Stimulated activated CD4-positive, alpha-beta T cell treated with anti-CD3 and anti-CD28 coated beads, Interleukin-1b, Interleukin-23, amount 100 ng/mL, for 1 hour (primary cell): ENCODE measurements at places on chromosomes 5 and 9.

DNA sequence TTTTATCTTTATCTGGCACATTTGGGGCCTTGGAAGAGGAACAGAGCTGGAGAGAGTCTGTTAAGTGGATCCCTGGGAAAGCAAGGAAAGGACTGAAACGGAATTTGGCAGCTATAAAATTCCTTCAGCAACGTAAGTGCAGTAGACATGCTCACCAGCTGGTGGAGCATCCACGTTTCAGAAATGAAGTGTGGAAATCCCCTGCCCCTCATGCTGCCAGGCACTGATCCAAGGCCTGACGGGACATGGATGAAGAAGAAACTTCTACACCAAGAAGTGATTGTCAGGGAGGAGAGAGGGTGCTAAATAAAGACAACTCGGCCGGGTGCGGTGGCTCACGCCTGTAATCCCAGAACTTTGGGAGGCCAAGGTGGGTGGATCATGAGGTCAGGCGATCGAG, 209.3 kb downstream of the ROR2 start:
- DNase-seq, result no peak

DNA sequence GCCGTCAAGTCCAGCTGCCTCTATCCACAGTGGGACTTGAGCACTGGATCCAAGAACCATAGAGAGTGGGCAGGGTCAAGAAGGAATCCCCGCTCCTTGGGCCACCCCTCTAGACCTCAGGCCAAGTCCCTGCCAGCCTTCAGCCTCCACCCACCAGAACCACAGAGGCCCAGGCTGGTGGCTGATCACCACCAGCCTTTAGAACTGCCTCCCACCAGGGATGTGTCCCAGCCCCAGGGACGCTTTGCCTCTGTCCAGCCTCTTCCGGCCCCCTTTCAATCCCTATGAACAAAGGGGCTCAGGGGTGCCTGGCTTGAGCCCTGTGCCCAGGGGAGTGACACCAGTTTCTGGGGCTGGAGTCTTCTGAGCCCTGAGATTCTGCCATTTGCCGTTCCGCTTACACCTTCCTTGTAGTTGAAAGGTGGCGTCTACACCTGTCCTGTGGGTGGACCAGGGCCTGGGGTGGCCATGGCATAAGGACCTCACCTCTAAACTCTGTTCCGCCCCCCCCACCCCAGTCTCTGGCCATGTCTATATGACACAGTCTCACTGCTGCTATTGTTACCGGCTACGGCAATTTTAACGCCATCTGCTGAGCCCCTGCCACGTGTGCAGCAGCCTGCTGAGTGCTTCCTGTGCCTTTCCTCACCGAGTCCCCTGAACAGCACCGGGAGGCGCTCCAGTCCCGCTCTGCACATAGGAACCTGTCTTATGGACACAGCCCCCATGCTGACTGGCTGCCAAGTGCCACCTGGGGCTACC, 35.7 kb upstream of the ORM1 start:
- no peak for DNase-seq

DNA sequence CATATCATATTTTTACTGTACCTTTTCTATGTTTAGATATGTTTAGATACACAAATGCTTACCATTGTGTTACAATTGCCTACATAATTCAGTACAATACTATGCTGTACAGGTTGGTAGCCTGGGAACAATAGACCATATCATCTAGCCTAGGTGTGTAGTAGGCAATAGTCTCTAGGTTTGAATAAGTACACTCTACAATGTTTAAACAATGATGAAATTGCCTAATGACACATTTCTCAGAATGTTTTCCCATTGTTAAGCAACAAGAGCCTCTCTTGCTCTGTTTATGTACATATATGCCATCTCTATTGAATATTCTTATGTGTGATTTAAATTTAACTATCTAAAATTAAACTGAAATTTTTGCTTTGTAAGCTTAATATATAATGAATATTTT, 209.6 kb upstream of the ST8SIA4 start:
- no peak for DNase-seq

GRCh38 chr5:110510146-110510545, 216.3 kb downstream of the TMEM232 start:
- DNase-seq, result no peak

- no peak for DNase-seq
Observed at GRCh38 chr5:36054647-36055046, 12.0 kb downstream of the UGT3A2 start.

DNA sequence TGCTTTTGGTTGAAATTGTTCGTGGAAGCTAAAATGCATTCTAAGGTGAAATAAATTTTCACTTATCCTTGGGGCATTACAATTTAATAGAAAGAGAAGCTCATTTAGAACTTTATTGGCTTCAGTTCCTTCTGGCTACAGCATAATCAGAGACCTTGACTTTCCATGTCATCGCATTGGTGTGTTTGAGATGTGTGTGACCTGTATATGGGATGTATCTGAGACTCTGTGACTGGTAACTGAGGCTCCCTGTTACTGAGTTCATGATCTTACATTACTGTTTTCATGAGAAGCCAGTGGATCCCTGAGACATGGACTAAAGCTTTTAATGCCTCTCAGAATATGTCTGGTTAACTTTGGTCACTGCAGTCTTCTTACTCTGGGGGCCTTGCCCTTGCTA, 32.5 kb downstream of the SH3GL2 start:
- no peak for DNase-seq

GRCh38 chr9:137461663-137462395, 2.7 kb upstream of the NSMF start:
- DNase-seq, result peak; percentile 31

DNA sequence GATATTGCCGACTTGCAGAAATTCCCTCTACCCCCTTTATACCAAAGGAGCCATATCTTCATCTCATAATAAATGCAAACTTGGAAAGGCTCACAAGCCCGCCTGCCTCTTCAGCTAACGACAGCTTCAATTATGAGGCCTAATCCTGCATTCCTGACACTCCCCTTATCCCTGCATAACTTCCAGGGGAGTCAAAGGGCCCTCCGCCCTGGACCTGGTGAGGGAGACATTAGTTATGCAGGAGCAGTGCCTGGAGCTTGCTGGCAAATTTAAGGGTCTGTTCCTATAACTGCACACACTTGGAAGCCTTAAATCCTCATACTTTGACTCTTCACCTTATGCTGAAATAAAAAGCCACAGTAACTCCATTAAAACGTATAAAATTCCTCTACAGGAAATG, 617.9 kb downstream of the BNC2 start:
- DNase-seq, result no peak

DNA sequence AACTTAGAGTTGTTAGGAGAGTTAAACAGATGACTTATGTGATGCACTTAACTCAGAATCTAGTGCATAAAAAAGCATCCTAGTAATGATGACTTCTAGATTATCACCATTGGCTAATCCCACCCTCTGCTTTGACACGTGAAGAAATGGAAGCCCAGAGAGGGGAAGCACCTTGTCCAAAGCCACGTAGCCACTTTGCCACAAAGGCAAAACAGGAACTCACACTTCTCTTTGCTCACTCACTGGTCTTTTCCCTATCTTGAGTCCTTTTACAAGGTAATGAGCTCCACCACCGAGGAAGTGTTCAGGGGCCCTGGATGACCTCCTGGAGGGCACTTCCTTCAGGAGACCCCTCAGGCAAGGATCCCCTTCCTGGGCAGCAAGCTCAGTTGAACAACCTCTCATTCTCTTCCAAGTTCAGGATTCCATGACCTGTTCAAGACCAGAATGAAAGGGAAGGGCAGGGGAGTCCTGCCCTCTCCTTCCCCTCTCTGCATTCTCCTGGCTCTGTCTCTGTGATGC, 89.7 kb downstream of the HRH2 start:
- no peak for DNase-seq

GRCh38 chr9:37769306-37769705, 15.6 kb downstream of the EXOSC3 start:
- no peak for DNase-seq

DNA sequence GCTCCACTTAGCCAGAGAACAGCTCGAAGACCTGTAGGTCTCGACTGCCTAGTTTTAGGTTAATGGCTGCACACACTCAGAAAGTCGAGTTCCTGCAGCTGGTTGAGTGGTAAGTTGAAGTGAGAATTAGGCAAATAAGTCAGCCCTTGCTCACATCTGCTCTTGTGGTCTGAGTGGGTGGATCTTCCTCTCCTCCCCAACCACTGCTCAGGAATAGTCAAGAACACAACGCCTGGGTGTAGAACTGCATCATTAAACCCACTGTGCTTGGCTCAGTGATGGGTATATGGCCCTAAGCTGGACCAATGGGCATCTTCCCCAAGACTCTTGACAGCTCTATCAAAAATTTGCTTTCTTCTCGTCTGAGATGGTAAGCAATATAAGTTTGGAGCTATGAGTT, 20.9 kb upstream of the ADAM19 start:
- DNase-seq, result no peak

DNA sequence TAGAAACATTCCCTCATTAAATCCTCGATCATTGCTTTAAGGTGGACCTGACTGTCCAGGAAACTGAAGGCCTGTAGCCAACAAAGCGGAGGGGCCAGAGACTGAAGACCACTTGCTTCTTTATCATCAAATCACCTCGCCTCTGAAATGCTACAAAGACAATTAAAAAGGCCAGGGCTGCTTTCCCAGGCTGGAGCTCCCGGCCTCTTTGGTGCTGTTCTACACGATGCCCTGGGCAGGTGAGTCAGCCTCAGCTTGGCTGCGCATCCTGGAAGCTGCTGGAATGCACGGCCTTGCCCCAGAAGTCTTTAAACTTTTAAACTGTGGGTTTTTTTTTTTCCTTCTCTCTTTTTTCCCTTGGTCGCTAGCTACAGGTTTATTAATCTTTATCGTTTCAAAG, 46.5 kb downstream of the SH3PXD2B start:
- no peak for DNase-seq

GRCh38 chr9:34994900-34995669, 5.5 kb downstream of the DNAJB5 start:
- no peak for DNase-seq

GRCh38 chr5:133274597-133274935, 222.8 kb downstream of the HSPA4 start:
- DNase-seq, result no peak

DNA sequence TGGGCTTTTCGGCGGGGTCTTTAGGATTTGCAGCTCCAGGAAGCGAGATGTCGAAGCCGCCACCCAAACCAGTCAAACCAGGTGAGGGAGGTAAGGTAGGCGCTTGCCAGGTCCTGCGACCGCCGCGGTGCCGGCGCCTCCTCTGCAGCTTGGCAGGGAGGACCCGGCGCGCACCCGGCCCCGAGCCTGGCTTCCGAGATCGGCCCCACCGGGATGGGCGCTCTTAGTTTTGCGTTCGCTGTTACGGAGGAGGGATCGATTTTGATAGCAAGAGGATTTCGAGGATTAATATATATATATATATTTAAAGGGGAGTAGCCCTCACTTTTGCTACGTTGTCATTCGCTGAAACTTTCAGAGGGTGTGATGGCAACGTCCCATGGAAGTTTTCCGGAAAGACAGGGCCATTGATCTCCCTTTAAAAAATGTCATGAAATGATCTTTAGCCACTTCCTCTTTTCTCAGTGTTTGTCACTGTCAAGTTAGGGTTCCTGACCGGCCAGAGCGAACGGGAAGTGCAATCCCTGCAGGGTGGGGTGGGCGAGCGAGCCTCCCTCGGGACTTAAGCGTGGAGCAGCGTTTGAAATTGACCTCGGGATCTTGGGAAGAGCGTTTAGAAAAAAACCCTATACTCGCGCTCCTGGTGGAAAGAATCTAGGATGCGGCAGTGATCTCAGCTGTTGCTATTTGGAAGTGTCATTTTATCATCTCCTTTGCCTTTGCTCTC, 495 bp downstream of the OSTF1 start:
- no peak for DNase-seq

- DNase-seq, result no peak
Observed at GRCh38 chr9:135857843-135858242, 49.5 kb downstream of the CAMSAP1 start.

- DNase-seq, result no peak
Observed at GRCh38 chr9:16484180-16484579, 386.3 kb downstream of the BNC2 start.

DNA sequence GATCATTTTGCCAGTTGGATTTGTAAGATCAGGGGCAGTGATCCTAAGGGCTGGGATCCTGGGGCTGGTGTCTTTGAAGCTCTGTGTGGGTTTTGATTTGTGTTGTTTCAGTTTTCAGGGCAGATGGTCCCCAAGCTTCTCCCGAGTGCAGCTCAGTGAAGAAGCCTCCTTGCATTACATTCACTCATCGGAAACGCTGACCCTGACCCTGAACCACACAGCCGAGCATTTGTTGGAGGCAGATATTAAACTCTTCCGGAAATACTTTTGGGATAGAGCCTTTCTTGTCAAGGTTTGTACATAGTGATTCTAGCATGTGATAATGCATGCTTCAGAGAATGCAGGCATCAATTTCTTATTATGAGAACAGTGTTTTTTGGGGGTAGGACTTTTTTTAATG, 150.4 kb downstream of the ARHGEF28 start:
- no peak for DNase-seq

DNA sequence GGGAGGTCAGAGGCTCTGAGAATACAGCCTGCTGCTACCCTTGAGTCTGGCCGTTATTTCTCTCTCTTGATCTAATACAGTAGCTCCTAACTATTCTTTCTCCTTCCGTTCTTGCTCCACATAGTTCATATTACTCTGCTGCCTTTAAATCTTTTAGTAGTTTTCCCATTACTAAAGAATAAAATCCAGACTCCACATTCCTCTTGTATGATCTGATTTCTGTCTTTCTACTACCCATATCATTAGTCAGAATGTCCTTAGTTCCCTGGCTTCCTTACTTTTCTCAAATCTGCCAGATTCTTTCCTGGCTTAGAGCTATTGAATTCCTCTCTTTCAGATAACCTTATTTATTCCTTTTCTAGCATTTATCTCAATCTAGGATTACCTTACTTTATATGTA, 40.0 kb downstream of the MARCHF6 start:
- DNase-seq, result no peak

GRCh38 chr5:100444961-100445360, 90.2 kb upstream of the FAM174A start:
- DNase-seq, result no peak

DNA sequence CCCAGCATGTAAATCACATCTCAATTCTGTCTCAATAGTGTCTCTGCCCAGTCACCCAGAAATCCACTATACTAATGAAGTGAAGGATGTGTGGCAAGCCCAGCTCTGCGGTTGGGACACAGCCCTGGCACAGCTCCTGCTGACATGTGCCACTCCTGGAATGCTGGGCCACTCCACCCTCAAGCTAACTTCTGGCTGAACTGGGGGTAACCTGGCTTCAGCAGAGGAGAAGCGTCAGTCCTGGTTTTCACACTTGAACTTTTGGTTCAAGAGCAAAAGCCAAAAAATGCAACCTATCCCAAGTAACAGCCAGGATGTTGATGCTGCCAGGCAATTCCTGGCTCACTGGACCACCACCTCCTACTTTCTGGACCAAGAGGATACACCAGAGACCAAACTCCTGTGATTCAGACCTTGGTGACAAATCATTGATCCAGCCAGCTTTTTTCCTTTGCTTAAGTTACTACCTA, 86.4 kb downstream of the ARRDC3 start:
- DNase-seq, result no peak

- no peak for DNase-seq
Observed at GRCh38 chr9:37729499-37729898, 24.1 kb upstream of the TRMT10B start.

GRCh38 chr5:149379177-149379761, at the start of gene IL17B:
Gene IL17B (minus strand): TSS chr5:149379292. CDS start chr5:149379225, 67 bp downstream.
- DNase-seq, result no peak
